Mesothelial cell of epicardium (in vitro differentiated cells): ENCODE measurements at places on chromosomes 2 and 18.
A peak's percentile ranks its signal among the peaks of the same experiment; 100 is the strongest.

DNA sequence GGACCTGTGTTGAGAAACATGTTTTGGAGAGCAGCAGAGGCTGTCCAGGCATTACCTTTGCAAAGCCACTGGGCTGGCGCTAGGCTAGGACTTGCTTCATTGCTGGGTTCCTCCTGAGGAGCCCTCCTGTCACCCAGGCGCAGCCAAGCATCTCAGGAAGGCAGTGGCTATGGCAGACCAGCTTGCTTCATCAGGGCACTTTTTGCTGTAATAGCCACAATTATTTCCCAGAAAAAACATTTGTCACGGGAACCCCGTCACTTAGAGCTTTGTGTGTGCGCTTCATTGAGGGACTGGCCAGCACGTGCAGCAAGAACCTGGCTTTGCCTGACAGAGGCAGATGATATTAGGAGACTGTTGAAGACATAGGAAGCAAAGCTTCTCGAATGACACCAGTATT is 36.4 kb downstream of the SLC20A1 start:
- DNase-seq, result no peak
- no peaks in the 10 kb centered on the region for H3K4me1 ChIP-seq
- H3K27ac ChIP-seq, result no peak overlapping the region
- H3K27me3 ChIP-seq, result no peaks in the 10 kb centered on the region

DNA sequence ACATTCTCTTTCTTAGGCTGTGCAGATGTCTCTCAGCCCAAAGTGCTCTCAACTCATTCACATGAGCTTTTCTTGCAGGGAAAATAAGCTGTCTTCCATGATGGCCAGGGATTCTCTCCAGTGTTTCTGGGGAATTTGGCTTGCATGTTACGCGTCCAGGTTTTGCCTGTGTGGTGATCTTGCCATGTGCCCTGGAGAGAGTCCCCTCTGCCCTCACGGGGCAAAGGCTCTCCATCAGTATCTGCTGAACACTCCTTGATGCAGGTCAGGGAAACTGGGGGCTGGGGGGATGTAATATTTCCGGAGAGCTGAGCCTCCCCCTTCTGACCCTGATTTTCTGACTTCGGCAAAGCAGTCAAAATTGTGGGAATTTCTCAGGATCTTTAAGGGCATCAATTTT is 87.6 kb downstream of the ACKR3 start:
- no peaks in the 10 kb centered on the region for H3K27me3 ChIP-seq
- no peaks in the 10 kb centered on the region for H3K36me3 ChIP-seq
- H3K4me3 ChIP-seq, result no peak overlapping the region
- no peak overlapping the region for H3K27ac ChIP-seq
- no peak for DNase-seq

DNA sequence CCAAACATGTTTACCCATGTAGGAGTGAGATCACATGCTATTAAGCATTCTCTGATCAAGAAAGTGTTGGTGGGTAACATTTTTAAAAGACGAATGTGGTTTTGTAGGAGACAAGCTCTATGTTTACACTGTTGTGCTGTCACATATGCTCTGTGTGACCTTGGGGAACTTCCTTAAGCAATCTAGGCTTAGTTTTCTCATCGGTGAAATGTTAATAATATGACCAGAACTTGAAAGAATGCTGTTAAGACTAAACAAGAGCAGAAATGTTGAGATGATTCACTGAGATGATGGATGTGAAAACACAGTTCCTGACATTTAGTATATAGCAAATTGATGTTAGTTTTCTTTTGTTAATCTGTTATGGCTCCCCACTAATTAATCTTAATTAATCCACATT is 860.9 kb upstream of the CNTNAP5 start:
- H3K4me1 ChIP-seq, result peaks cover 25% of the 10 kb centered on the region
- no peak overlapping the region for H3K27ac ChIP-seq
- H3K27me3 ChIP-seq, result no peaks in the 10 kb centered on the region
- no peak for DNase-seq

DNA sequence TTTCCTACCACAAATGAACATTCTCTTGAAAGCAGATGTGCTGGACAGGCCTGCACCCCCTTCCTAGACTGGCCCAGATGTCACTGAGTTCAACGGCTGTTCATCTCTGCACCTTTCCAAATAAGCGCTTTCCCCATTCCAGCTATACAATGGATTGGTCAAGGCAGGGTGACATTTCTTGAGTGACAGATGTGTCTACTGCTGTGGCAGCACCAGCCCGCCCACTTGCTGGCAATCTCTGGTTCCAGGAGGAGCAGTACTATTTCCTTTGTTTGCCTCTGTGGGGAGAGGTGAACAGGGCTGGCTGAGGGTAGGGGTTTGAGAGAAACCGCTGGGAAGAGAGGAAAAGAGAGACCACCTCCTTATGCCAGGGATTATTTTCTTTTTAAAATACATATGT is 269.5 kb upstream of the POU3F3 start:
- H3K4me1 ChIP-seq, result peaks cover 2% of the 10 kb centered on the region
- no peak for DNase-seq
- H3K4me3 ChIP-seq, result no peak overlapping the region
- H3K27ac ChIP-seq, result no peak overlapping the region
- no peaks in the 10 kb centered on the region for H3K36me3 ChIP-seq

- H3K4me3 ChIP-seq, result no peak overlapping the region
- peaks cover 4% of the 10 kb centered on the region for H3K36me3 ChIP-seq
- peaks cover 4% of the 10 kb centered on the region for H3K4me1 ChIP-seq
These were observed 11.5 kb downstream of the NTSR2 start for GRCh38 chr2:11658208-11659114.

DNA sequence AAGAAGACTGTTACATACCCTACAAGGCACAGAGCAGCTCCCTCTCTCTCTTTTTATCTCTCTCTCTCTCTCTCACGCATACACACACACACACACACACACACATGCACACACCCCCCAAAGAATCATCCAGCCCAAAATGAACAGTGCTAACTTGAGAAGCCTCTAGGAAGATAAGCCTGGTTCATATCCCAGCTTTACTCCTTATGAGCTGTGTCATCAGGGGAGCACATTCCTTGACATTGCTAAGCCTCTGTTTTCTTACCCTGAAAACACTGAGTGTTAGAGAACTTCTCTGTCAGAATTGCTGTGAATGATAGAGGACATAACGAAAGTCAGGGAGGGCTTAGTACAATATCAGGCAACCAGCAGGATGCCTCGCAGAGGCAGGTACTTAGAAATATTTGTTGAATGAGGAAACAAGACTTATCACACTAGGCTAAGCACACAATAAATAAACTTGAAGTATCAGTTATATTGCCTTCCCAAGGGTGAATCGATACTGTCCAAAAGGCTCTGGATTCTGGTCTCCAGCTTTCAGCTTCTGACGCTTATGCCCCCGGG is 725.6 kb upstream of the ID2 start:
- H3K36me3 ChIP-seq, result no peaks in the 10 kb centered on the region
- H3K4me1 ChIP-seq, result peaks cover 12% of the 10 kb centered on the region
- H3K4me3 ChIP-seq, result no peak overlapping the region
- peak overlapping the region; percentile 79 for H3K27ac ChIP-seq
- H3K27me3 ChIP-seq, result no peaks in the 10 kb centered on the region

GRCh38 chr2:179521944-179522343 is 257.3 kb upstream of the SESTD1 start:
- no peak for DNase-seq
- H3K36me3 ChIP-seq, result no peaks in the 10 kb centered on the region
- H3K4me3 ChIP-seq, result no peak overlapping the region
- H3K27ac ChIP-seq, result no peak overlapping the region
- H3K27me3 ChIP-seq, result no peaks in the 10 kb centered on the region

- H3K36me3 ChIP-seq, result peaks cover 4% of the 10 kb centered on the region
- no peak overlapping the region for H3K27ac ChIP-seq
- peaks cover 20% of the 10 kb centered on the region for H3K4me1 ChIP-seq
- no peaks in the 10 kb centered on the region for H3K27me3 ChIP-seq
These were observed 19.2 kb downstream of the DTNA start for GRCh38 chr18:34729264-34729663.

DNA sequence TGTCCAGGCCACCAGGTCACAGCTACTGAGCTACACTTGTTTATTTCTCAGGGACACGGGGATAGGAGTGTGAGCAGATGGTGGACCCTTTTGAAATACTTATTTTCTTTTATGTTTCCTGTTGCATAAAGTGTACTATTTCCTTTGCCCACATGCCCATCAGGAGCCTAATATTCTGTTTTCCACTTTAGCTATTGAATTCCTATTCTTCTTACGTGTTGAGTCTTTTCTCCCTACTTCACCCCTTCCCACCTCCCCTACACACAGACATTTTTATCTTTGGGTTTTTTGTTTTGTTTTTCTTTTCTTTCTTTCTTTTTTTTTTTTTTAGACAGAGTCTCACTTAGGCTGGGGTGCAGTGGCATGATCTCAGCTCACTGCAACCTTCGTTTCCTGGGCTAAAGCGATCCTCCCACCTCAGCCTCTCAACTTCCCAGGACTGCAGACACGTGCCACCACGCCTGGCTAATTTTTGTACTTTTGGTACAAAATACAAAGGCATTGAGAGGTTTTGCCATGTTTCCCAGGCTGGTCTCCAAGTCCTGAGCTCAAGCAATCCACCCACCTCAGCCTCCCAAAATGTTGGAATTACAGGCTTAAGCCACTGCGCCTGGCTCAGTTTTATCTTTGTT is 5.2 kb upstream of the GPR55 start:
- H3K36me3 ChIP-seq, result no peaks in the 10 kb centered on the region
- H3K27me3 ChIP-seq, result no peaks in the 10 kb centered on the region
- peaks cover 8% of the 10 kb centered on the region for H3K4me1 ChIP-seq
- no peak for DNase-seq
- no peak overlapping the region for H3K27ac ChIP-seq

- no peak overlapping the region for H3K27ac ChIP-seq
- no peaks in the 10 kb centered on the region for H3K27me3 ChIP-seq
- no peak for DNase-seq
These were observed 283.5 kb downstream of the DSEL start for GRCh38 chr18:67232991-67233390.

DNA sequence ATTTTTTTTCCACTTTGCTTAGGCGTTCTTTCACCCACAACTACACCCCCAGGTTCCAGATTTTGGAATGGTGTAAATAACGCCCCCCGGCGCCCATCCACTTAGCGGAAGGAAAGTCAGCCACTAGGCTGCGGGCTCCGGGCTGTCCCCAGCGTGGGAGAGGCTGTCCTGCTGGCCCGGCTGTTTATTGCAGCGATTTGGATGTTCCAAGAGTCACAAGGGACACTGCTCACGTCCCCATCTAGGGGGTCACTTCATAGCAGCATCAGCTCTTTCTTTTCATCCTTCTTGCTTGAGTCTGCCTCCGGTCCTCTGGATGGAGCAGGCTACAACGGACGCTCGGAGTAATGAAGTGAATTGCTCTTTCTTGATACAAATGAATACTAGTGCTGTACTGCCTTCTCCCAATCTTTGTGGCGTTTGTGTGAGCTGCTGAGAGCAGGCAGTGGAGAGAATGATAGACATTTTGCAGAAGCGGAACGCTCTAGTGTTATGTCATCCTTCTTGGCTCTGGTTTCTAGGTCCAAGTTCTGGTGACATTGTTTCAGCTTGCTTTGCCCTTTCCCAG is 50.7 kb upstream of the PAIP2B start:
- no peak for DNase-seq
- H3K4me1 ChIP-seq, result peaks cover 12% of the 10 kb centered on the region
- no peak overlapping the region for H3K27ac ChIP-seq
- no peaks in the 10 kb centered on the region for H3K36me3 ChIP-seq

DNA sequence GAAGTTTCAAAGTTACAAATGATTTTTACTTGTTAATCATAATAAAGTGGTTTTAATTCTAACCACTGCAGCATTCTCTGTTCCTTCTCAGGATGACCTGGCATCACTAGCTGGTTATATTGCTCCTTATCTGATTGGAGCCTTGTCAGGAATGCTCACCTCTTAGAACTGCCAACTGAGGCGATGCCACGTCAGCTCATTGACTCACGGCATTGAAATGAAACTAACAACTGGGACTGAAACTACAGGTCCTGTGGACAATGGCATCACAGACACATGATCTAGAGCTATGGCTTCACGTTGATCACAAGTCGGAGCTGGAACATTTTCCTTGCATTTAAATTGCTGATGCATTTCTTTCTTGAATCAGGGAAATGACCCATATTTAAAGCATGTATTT is 54.9 kb upstream of the MAP2 start:
- no peaks in the 10 kb centered on the region for H3K27me3 ChIP-seq
- no peak for DNase-seq
- H3K4me3 ChIP-seq, result peak overlapping the region; percentile 1

- H3K27me3 ChIP-seq, result peaks cover 53% of the 10 kb centered on the region
- H3K4me3 ChIP-seq, result no peak overlapping the region
- DNase-seq, result no peak
- peaks cover 7% of the 10 kb centered on the region for H3K4me1 ChIP-seq
These were observed 259.0 kb upstream of the SALL3 start for GRCh38 chr18:78720456-78721237.

DNA sequence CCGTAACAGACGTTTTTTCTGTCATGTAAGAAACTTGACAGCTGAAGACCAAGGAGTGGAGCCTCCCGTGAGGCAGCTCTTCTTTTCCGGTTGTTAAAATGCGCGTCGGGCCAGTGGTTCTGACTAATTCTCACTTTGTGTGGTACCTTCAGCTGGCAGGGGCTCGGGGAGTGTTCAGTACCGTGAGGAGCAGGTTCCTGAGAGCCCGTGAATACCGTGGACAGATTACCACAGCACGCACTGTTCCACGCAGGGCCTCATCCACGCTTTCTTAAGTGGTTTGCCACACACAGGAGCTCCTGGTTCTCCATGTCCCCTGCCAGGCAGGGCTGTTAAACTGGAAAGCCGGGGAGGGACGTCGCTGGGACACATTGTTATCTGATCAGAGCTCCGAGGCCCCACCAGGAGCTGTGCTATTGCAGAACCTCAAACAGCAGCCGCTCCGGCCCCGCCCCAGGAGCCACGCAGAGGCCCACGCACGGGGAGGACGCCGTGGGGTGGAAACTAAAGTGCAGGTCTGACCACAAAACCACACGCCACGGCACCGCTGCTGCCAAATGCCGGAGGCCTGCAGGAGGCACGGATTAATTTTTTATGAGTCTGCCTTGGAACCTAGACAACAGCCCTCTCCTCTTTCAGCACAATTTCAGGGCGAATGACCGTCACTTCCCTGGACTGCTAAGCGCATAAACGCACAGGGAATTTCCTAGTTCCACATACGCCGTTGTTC is 43.3 kb downstream of the NFATC1 start:
- H3K27me3 ChIP-seq, result no peaks in the 10 kb centered on the region
- H3K4me3 ChIP-seq, result no peak overlapping the region
- H3K4me1 ChIP-seq, result peaks cover 15% of the 10 kb centered on the region
- no peak for DNase-seq
- H3K27ac ChIP-seq, result peak overlapping the region; percentile 65
- H3K36me3 ChIP-seq, result no peaks in the 10 kb centered on the region

- H3K27me3 ChIP-seq, result no peaks in the 10 kb centered on the region
- H3K27ac ChIP-seq, result no peak overlapping the region
- no peak overlapping the region for H3K4me3 ChIP-seq
- no peaks in the 10 kb centered on the region for H3K36me3 ChIP-seq
- H3K4me1 ChIP-seq, result peaks cover 17% of the 10 kb centered on the region
These were observed 2.1 kb upstream of the SKA1 start for GRCh38 chr18:50372743-50373142.
